ENCODE measurements at places on chromosomes 1 and 21. TPM values are rescaled to one million over a fixed set of nuclear protein-coding genes. Genes with fewer than 3 reads are reported as not detected.

DNA sequence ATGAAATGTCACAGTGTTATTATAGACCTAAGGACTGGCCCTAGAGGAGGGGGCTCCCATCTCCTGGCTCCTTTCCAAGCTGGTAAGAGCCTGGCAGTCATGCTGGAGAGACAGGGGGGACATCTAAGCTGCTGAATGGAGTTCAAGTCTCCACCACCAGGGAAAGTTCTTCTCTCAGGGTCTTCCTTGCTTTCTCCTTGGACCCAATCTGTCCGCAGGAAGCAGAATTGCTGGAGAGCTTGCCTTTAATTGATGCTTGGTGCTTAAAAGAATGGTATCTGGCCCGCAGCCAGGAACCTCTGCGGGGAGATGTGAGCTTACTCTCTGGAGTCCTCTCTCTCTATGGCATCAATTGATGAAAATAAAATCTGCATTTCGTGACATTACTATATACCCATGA, 25.1 kb downstream of the IRF2BP2 start:
- DNase-seq: no peak

DNA sequence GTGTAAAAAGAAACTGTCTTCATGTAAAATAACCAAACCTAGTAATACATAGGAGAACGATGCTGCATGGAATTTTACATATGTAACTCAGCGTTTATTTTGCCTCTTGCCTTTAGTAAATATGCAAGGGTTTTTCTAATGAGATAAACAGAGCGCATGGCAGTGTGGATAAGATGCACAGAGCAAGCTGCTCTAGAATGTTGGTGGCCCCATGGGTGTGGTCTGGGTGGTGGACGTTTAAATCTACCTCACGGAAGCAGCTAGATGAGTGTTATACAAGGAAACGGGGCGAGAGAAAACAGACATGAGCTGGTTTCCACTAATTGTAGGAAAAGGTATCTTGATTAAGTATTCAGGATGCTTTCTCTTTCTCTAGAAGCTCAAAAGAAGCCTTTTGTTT, 205.9 kb downstream of the DSCAM start:
- DNase-seq: no peak

DNA sequence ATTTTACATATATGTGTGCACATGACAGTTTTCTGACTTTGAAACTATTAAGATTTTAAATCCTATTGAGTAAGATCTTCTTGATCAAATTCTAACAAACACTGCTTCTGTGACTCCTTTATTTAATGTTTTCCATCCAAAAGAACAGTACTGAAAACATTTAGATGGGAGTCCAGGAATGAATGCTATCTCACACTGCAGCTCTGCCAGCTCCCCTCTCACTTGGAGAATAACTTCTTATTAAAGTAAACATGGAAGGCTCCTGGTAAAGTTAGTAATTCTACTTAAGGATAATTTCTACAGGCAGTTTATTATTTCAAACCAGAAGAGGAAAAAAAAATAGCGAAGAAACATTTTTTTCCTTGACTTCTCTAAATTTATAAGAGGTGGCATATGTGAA, 349.1 kb downstream of the DPYD start:
- DNase-seq: no peak

HES3 gene
- not detected for total RNA-seq

DNA sequence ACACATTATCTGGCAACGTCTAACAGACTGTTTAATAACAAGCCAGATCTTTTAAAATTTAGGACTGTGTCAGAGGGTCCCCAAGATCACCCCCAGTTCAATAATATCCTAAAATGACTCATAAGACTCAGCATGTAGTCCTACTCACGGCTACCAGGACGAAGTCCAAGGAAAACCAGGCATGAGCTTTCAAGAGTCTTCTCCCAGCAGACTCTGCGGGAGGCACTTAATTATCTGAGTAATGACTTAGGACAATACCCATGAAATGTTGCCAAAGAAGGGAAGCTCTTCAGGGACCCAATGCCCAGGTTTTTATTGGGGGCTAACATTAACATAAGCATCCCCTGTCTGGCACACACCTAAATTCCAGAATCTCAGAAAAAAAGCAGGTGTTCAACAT, 7.0 kb downstream of the HFM1 start:
- no peak for DNase-seq

DNA sequence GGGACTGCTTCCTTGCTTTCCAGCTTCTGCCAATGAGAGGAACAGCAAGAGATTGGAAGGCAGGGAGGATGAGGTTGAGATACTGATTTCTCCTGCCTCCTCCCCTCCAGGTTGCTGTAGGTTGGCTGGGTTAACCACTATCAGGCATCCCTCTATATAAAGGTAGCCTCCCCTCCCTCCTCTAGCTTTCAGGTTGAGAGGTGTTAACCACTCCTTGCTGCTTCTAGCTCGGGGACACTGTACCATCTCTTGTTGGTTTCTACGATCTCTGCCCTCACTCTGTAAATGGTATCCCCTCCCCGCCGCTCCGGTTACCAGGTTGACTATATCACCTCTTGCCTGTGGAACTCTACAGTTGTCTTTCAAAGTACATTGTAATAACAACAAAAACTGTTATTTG, 16.7 kb downstream of the LPAR3 start:
- DNase-seq: no peak

Data from ureter (tissue), 1 donor.